ENCODE measurements at places on chromosomes 12 and 14.
A peak's percentile ranks its signal among the peaks of the same experiment; 100 is the strongest.

DNA sequence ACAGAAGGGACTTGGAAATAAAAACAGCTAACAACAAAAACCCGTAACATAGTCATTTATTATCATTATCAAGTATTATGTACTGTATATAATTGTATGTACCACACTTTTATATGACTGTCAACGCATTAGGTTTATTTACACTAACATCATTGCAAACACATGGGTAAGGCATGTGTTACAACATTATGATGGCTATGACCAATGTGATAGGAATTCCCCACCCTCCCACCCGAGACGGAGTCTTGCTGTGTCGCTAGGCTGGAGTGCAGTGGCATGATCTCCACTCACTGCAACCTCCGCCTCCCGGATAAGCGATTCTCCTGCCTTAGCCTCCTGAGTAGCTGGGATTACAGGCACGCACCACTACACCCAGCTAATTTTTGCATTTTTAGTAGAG, 82.6 kb downstream of the ERC1 start:
- DNase-seq, result no peak

- DNase-seq, result no peak
Measured at GRCh38 chr14:94403312-94403932, 15.0 kb upstream of the SERPINA1 start.

- peak; percentile 66 for DNase-seq
Measured at GRCh38 chr12:8556531-8557097, 15.9 kb upstream of the CLEC4E start.

GRCh38 chr12:11653215-11653753, 3.8 kb downstream of the ETV6 start:
- DNase-seq, result peak; percentile 85

- no peak for DNase-seq
Measured at GRCh38 chr14:76862546-76863282, 36.5 kb downstream of the LRRC74A start.

DNA sequence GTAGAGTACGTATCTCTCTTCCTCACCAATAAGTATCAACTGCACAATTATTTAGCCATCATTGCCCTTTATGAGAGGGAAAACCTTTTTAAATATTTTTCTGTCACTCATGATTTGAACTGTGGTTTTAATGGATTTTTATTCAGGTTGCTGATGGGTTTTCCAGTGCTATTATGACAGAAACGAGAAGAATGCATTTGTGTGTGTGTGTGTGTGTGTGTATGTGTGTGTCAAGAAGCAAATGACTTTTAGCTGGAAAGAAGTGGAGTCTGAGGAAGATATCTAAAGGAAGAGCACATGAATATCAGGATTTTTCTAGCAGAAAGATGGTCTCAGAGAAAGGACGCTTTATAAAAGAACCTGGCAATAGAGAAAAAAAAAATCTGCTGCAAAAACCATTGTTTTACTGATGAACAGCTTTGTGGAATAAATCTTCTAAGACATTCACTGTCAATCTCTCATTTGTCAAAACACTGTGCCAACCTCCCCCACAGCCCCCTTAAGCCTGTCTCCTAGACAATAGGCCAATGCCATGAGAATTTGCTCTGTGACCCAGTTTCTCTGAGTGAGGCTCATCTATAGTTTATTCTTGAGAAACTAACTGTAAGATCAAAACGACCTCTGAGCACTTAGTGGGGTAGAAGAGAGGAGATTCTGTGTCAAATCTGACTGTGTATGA, 417.7 kb downstream of the FLRT2 start:
- DNase-seq, result no peak

DNA sequence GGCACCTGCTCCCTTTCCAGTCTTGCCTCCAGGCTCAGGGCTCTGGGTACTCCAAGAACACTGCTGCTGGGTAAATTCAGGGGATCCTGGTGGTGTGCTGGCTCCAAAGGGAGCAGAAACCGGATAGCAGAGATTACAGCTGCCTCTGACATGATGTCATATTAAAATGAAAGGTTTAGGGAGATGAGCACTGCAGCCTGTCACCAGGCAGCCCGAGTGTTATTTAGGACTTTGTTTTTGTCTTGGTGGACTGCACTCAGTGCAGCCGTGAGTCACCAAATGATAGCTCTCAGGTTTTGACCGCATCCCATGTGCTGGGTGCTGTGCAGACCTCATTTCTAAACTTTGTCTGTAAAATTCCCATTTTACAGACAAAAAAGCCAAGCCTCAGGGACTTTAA, 266.0 kb upstream of the CRY1 start:
- DNase-seq, result no peak

- no peak for DNase-seq
Measured at GRCh38 chr14:30020687-30021086, 93.0 kb upstream of the PRKD1 start.

- no peak for DNase-seq
Measured at GRCh38 chr12:11678781-11679180, 29.3 kb downstream of the ETV6 start.

DNA sequence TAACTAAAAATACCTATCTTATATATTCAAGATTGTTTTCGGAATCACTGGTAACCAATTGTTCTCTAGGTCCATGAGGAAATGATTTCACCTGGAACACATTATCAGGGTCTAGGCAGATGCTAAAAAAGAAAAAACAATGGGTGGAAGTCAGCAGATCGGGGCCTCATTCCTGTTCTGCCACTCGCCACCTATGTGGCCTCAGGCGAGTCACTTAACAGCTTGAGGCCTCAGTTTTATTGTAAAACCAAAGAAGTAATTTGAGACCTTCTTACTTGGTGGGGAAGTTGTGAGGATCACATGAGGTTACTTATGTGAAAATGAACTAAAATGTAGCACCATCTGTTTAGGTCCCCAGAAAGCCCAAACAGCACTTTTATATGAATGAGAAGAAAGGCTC, 6.2 kb upstream of the RNASE10 start:
- no peak for DNase-seq

- DNase-seq, result peak; percentile 47
Measured at GRCh38 chr14:75295061-75295461, 16.4 kb downstream of the FOS start.

- DNase-seq, result no peak
Measured at GRCh38 chr12:15650399-15651128, 138.6 kb downstream of the EPS8 start.

DNA sequence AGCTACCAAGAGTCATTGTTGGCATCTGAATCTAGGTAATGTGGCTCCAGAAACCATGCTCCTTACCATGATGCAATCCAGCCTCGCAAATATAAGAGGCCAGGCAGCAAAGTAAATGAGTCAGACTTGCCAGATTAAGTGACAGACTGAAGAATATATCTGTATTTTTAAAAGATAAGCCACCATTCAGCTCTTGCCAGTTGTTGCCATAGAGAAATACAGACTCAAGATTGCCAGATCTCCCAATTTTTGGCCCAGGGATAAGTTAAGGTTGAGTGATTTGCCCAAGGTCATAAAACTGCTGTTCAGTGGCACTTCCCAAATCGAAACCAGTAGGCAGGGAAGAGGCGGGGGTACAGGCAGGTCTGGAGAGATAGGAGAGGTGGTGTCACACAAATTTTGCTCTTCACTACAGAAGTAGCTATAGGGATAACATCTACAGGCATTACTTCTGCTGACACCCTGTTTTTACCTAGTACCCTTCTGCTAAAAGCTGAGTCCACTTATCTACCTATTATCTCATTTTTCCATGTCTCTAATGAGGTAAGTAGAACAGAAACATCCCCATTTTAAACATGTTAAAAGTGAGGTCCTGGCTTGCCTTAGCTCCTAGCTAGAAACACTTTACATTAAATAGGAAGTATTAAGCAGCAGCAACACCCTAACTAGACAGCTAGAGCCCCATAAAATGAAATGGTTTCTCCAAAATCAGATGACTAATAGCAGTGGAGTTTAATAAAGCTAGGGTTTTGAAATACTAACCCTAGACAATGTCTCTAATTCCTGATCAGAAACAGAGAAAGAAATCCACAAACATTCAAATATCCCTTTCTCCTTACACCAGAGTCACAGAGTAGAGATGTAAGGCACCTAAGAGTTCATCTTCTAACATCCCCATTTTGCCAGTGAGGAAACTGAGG, 19.5 kb downstream of the DCAF5 start:
- peak; percentile 30 for DNase-seq

- DNase-seq, result no peak
Measured at GRCh38 chr14:37991027-37991426, 216.7 kb upstream of the SSTR1 start.

GRCh38 chr12:101299346-101299745, 19.4 kb downstream of the UTP20 start:
- DNase-seq, result no peak

- no peak for DNase-seq
Measured at GRCh38 chr12:124877423-124877822, 13.8 kb upstream of the SCARB1 start.

DNA sequence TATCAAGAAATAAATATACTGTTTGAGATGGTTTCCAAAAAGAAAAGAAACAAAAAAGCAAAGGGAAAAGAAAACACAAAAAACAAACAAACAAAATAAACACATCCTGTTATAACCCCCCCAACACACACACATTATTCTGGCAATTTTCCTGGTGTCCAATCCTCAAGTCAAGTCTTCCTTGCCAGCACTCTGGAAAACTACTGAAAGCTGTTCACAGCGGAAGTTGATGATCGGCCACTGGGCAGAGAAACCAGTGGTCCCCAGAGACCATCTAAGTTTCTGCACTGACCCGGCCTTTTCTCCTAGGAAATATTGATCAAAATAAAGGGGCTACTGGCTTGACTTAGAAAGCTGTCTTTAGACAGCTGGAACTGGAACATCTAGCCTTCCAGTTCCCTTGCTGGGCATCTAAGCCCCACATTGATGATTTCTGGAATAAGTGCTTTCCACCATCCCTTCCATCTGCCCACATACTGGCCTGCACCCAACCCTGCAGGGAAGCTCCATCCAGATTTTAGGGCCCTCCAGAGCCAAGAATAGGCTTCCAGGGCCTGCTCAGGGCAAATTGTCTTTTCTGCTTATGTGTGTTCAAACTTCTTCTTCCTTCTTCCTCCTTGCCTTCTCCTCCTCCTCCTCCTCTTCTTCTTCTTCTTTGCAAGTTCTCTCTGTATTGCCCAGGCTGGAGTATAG, 11.6 kb upstream of the PPP1CC start:
- no peak for DNase-seq

DNA sequence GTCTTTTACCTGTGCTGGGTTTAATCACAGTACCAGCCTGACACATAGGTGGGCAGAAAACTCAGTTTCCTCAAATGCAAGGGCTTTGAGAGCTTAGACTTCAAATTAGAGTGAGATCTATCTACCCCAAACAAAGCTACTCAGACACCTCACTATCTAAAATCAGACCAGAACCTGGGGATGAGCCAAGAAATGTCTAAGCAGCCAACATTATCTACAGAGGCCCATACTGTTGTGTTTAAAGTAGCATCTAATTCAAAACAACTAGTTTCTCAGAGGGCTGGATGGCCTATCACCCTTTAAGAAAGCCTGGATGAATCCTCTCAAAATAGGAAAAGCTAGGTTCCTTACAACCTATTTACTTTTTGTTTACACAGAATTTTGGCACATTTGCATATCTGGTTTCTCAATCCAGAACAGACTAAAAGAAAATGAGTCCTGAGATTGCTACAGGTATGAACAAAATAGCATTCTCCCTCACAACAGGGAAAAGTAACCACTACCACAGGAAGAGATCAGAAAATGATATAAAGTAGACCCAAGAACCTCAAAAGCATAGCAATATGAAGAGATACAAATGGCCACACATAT, 142.4 kb downstream of the ZFP36L1 start:
- no peak for DNase-seq

DNA sequence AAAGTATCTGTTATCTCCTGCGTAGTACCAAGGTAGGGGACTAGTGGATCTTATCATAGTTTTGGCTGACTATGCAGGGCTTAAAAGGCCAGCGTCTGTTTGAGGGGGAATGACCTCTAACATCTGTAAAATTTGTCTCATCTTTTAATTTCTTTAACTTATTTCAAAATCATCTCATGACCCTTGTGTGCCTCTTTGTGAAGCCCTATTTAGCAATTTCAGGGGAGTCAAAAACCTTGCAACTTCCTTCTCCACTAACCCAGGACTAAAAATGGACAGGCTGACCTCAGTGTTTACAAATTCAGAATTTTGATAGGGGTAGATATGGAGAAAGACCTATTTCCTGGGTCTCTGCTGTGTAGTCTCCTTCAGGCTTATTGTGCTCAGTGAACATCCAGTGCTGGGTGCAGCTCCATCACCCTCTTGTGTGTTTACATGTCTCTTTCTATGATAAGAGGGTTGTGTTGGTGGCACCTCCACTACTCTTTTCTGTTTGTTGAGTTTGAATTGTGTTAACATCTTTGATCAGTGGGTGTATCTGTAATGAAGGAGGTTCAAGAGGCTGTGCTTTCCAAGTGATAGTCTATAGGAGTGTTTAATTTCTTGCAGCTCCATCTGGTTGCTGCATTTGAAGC, 14.3 kb downstream of the NECAP1 start:
- DNase-seq, result peak; percentile 66

GRCh38 chr12:45355730-45356129, 139.8 kb downstream of the ANO6 start:
- no peak for DNase-seq

- DNase-seq, result no peak
Measured at GRCh38 chr14:29993143-29993542, 65.5 kb upstream of the PRKD1 start.

DNA sequence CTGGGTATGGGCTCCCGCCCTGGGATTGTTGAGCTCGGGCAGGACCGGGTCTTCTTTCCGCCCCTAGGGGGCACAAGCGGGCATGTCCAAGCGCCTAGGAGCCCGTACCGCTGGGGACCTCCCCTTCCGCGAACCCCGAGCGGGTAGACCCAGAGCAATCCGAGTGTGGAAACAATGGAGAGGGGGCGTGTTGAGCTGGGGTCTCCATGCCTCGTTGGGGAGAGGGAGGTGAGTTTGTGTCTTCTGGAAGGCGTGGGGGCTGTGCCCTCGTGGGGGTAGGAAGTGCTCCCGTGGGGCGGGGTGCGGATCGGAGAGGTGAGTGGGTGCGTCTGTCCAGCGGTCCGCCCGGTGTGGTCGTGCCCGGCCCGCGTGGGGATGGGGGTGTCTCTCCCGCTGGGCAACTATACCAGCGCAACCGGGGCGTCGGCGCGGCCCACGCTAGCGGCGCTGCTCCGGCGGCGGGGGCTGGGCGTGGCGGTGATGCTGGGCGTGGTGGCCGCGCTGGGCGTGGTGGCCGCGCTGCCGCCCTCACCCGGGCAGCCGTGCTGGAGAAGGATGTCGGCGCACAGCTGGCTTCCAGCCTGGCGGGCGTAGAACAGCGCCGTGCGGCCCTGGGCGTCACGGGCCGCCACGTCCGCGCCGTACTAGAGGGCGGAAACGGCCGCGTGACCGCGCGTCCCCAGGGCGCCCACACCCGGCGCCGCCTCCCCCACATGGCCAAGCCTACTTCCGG, 12.2 kb downstream of the AGAP2 start:
- DNase-seq, result peak; percentile 23

- no peak for DNase-seq
Measured at GRCh38 chr12:108106599-108106998, 22.5 kb upstream of the WSCD2 start.

- DNase-seq, result peak; percentile 44
Measured at GRCh38 chr14:86654558-86655184, 1124.7 kb downstream of the FLRT2 start.

- DNase-seq, result no peak
Measured at GRCh38 chr14:52790011-52790755, 1.2 kb downstream of the GNPNAT1 start.
